H1 (cell line): ENCODE measurements at places on chromosomes 12 and 14.

GRCh38 chr14:74906925-74907521, 16.0 kb downstream of the RPS6KL1 start:
- H3K4me1 ChIP-seq, result no peaks in the 10 kb centered on the region
- DNase-seq, result no peak
- H3K27ac ChIP-seq, result no peak overlapping the region

DNA sequence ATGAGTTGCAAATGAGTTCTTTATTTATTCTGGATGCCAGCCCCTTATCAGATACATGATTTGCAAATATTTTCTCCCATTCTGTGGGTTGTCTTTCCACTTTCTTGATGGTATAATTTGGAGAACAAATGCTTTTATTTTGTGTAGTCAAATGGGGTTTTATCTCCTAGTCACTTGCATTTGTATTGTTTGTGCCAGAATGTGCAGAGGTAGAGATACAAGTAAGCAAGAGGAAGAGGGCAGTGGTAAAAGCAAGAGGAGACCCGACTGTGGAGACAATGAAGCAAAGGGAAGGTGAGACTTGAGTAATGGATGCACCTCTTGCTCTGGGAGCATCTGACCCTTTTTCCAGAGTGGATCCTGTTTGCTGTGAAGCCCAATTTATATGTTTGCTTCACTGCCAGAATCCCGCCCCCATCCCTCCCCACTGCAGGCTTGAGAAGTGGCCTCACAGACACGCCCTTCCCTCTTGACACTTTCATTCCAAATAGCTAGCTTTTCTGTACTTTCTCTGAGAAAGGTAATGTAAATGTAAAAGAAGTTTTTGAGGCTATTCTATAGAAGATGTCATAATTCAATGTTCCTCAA, 786 bp upstream of the PFKM start:
- peaks cover 8% of the 10 kb centered on the region; the same call in 1 of the 2 replicates for H3K36me3 ChIP-seq
- 0 out of 2 replicates have a peak overlapping the region, but pooled peaks have one; percentile 66 for H3K4me3 ChIP-seq
- 0 out of 2 replicates have a peak, but pooled peaks cover 3% of the 10 kb centered on the region for H3K4me1 ChIP-seq

GRCh38 chr12:102702447-102703114, 214.5 kb downstream of the PAH start:
- no peak overlapping the region for H3K4me3 ChIP-seq
- H3K4me1 ChIP-seq, result no peaks in the 10 kb centered on the region
- no peak overlapping the region for H3K27ac ChIP-seq
- H3K27me3 ChIP-seq, result no peaks in the 10 kb centered on the region
- no peaks in the 10 kb centered on the region for H3K36me3 ChIP-seq

- H3K4me3 ChIP-seq, result no peak within 1 kb of the TSS
- no peak within 1 kb of the TSS for H3K27ac ChIP-seq
- H3K4me1 ChIP-seq, result peaks cover 2% of the 10 kb centered on the region; the same call in 1 of the 2 replicates
Observed at GRCh38 chr12:100356644-100357223, at the start of gene SLC17A8. Gene SLC17A8, plus strand, starts transcription at chr12:100357074. Its CDS starts 318 bp downstream, at chr12:100357392.

GRCh38 chr14:76081642-76082041, 70.1 kb upstream of the GPATCH2L start:
- H3K27ac ChIP-seq, result no peak overlapping the region
- no peaks in the 10 kb centered on the region for H3K27me3 ChIP-seq
- no peak overlapping the region for H3K4me3 ChIP-seq
- no peak for DNase-seq

- H3K27ac ChIP-seq, result no peak overlapping the region
- no peak overlapping the region for H3K4me3 ChIP-seq
- no peaks in the 10 kb centered on the region for H3K36me3 ChIP-seq
- H3K27me3 ChIP-seq, result no peaks in the 10 kb centered on the region
- no peak for DNase-seq
Observed at GRCh38 chr12:53775478-53776145, 23.8 kb upstream of the CISTR start.

DNA sequence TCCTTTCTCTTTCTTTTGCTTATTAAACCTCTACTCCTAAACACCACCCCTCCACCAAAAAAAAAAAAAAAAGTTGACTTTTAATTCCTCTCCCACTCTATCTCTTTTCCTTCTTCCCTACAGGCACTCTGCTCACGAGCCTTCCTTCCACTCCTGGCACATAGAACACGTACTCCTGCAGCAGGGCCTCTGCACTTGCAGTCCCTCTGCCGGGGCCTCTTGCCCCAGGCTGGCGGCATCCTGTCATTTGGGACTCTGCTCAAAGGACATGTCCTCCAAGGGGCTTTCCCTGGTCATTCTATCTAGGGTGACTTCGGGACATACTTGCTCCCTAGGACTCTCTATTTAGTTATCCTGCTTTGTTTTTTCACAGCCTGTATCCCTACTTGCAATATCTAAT, 7.7 kb downstream of the FOS start:
- DNase-seq, result no peak
- no peak overlapping the region for H3K4me3 ChIP-seq

DNA sequence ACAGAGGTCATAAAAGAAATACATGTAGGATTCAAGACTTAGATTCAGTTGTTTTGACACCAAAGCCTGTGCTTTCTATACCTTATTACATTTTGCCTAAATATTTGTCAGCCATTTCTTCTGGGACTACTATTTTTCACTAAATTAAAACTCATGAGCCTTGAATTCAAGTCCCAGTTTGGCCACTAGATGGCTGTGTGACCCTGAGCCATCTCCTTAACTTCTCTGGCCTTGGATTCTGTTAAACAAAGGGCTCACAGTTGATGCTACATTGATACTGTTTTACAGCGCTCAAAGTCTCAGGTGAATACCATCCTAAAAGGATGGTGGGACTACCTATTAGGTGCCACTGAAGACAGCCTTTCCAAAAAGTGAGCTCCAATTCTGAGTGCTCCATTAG, 39.6 kb upstream of the CCDC198 start:
- H3K27me3 ChIP-seq, result no peaks in the 10 kb centered on the region
- DNase-seq, result no peak
- no peak overlapping the region for H3K27ac ChIP-seq
- H3K4me3 ChIP-seq, result no peak overlapping the region
- no peaks in the 10 kb centered on the region for H3K4me1 ChIP-seq

- 0 out of 2 replicates have a peak, but pooled peaks cover 4% of the 10 kb centered on the region for H3K36me3 ChIP-seq
- H3K27me3 ChIP-seq, result no peaks in the 10 kb centered on the region
- H3K4me3 ChIP-seq, result peak overlapping the region; percentile 26; the same call in 1 of the 2 replicates
- H3K4me1 ChIP-seq, result no peaks in the 10 kb centered on the region; the same call in 1 of the 2 replicates
Observed at GRCh38 chr12:75944097-75944904, 87.3 kb downstream of the PHLDA1 start.

- no peaks in the 10 kb centered on the region for H3K4me1 ChIP-seq
- H3K4me3 ChIP-seq, result no peak overlapping the region
- H3K27me3 ChIP-seq, result no peaks in the 10 kb centered on the region
Observed at GRCh38 chr14:71855399-71856036, 76.7 kb upstream of the RGS6 start.

- H3K36me3 ChIP-seq, result no peaks in the 10 kb centered on the region
- H3K27ac ChIP-seq, result no peak overlapping the region
- DNase-seq, result no peak
- H3K4me3 ChIP-seq, result no peak overlapping the region
Observed at GRCh38 chr14:72305561-72305960, 373.3 kb downstream of the RGS6 start.

GRCh38 chr12:26251600-26251999, 56.2 kb downstream of the SSPN start:
- no peak for DNase-seq
- no peaks in the 10 kb centered on the region for H3K36me3 ChIP-seq
- no peak overlapping the region for H3K27ac ChIP-seq

GRCh38 chr12:120376934-120377572, 8.1 kb upstream of the MSI1 start:
- no peak overlapping the region for H3K4me3 ChIP-seq
- H3K36me3 ChIP-seq, result no peaks in the 10 kb centered on the region
- no peak for DNase-seq
- no peak overlapping the region for H3K27ac ChIP-seq
- H3K27me3 ChIP-seq, result no peaks in the 10 kb centered on the region

GRCh38 chr12:122825773-122826724, 9.2 kb upstream of the HIP1R start:
- DNase-seq, result no peak
- H3K4me1 ChIP-seq, result no peaks in the 10 kb centered on the region
- H3K27me3 ChIP-seq, result no peaks in the 10 kb centered on the region
- H3K36me3 ChIP-seq, result no peaks in the 10 kb centered on the region
- no peak overlapping the region for H3K27ac ChIP-seq
